T-helper 17 cell (primary cell): ENCODE measurements at places on chromosomes 1 and 21.

DNA sequence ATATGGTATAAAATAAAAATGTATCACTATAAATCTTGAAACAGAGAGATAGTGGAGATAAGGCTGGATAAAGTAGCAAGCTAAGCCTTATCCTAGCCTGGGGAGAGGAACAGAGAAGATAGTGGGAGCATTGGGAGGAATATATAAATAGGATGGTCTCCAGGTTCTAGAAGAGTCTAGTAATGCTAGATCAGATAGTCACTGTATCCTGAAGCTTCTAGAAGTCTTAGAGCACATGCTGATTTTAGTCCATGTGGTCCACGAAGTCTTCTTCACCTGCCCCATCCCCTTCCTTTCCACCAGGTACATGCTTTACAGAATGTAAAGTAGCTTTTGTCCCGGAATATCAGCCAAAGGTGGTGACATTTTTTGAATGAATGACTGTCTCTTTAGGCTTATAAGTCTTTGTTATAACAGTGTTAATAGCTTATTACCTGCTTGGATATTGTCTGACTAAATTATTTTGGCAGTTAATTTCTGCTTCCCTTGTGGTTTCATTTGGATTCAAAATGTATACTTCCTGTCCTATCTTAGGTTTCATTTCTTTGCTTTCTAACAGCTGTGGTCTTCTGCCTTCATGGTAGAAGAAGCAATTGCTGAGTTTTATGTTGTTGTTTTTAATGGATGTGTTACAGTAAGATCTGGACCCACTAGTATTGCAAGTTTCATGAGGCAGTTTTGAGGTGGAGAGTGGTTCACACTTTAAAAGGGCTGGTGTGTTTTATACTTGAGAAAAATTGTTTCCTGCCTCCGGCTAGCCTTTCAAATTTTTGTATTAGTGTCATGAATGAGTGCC, 5.9 kb downstream of the SMG7 start:
- DNase-seq = no peak

GRCh38 chr1:12057940-12058687, 5.0 kb upstream of the TNFRSF8 start:
- no peak for DNase-seq

DNA sequence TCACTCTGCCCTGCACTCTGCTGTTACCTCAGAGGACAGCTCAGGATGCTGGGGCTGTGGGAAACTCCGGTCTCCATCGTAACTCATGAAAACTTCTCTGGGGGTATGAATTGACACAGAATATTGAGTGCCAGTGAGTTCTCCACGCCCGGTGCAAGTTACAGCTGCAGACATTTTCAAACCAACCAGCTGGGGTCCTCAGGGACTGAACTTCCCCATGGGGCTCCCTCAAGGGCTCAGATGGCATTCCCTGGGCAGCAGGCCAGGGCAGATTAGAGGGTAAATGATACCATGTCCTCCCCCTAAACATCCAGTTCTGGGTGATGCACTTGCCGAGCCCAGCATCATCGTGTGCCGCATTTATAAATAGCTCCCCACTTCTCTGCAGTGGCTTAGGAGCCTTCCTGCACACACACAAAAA, 27.8 kb upstream of the CCSAP start:
- no peak for DNase-seq

GRCh38 chr1:9181990-9182783, 52.4 kb upstream of the H6PD start:
- DNase-seq = no peak

DNA sequence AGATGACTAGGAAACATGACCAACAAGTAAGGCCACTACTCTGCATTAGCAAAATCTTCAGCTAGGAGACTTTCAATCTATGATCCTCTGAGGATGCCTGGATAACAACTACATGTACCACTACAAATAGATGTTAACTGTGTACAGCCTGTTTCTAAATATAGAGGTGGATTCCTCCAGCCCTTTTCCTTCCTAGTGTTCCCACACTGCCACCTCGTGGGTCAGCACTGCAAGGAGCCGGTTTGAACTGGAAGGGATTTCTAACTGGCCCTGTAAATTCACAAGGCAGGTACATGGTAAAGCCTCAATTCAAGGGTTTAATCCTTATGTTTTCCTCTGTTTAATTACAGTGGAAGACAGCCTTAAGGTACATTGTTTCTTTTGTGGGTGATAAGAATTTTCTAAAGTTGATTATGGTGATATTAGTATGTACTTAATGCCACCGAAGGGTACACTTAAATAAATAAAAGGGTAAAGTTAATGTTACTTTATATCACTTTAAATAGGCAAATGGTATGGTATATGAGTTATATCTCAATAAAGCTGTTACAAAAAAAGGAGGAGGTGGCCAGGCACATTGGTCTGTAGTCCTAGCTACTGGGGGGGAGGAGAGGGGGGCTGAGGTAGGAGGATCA, 14.4 kb downstream of the SMYD3 start:
- no peak for DNase-seq
